ENCODE measurements at places on chromosomes 5 and 9.

DNA sequence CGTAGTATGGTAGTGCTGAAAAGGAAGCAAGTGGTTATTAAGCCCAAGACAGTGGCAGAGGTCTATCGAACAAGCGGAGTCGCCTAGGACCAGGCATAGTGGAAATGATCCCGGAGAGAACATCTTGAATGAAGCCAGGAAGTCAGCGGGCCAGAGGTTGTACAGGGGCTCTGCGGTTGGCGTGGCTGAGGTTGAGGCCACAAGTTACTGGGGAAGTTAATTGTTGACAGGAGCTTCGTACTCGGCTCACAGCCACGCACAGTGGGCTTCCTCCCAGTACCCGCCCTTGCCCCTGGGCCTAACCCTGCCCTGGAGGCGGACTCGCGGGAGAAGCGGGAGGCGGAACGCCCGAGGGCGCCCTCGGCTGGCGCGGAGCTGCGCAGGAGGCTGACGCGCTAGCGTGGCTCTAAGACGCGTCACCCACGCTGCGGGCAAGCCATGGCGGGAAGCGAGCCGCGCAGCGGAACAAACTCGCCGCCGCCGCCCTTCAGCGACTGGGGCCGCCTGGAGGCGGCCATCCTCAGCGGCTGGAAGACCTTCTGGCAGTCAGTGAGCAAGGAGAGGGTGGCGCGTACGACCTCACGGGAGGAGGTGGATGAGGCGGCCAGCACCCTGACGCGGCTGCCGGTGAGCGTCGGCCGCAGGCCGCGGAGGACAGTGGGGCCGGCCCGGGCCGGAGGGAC is at the start of gene FBXO4:
Gene FBXO4 (plus strand): TSS at position 410 of the 683 bp plus-strand sequence. CDS start 29 bp downstream, at position 439.
- DNase-seq: peak; percentile 74

DNA sequence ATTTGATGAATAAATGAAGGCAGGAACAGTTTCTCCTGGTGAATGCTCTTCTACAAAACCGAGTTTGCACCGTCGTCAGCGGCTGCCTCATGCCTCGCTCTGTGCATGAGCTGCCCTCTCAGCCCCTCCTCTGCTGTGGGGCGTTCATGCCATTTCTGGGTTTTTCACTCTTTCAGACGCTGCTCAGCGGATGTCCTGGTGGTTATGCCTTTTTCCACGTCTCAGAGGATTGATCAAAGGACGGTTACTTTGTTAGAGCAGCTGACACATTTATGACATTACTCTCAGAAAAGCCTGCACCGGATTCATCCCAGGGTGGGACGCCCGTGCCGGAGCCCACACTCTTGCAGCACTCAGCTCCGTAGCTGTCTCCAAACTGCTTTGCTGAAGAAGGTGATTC is 195.9 kb upstream of the PPP1R26 start:
- DNase-seq: no peak

DNA sequence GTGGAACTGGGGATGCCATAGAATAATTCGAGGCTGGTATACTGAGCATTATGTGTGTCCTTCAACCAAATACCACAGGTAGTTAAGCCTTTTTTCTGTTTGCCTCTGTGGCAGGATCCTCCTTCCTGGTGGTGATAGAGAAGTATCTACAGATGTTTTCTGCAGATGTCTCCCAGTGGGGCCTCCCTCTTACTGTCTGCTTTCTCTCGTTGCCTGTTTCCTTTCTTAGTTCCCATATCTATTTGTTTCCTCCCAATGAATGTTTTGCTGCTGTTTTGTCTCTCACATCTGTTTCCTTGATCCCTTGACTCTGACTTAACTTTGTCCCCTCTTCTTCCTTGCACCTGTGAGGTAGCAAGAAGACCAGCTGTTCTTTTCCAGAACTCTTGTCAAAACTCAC is 130.9 kb upstream of the NUDT12 start:
- no peak for DNase-seq

DNA sequence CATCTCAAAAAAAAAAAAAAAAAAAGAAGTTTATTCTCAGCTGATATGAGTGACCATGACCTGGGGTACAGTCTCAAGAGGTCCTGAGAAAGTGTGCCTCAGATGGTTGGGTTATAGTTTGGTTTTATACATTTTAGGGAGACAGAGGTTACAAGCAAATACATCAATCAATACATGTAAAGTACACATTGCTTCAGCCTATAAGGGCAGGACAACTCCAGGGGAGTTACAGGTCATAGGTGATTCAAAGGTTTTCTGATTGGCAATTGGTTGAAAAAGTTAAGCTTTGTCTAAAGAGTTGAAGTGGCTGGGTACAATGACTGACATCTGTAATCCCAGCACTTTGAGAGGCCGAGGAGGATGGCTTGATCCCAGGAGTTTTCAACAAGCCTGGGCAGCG is 2.3 kb upstream of the GMCL2 start:
- DNase-seq: no peak

DNA sequence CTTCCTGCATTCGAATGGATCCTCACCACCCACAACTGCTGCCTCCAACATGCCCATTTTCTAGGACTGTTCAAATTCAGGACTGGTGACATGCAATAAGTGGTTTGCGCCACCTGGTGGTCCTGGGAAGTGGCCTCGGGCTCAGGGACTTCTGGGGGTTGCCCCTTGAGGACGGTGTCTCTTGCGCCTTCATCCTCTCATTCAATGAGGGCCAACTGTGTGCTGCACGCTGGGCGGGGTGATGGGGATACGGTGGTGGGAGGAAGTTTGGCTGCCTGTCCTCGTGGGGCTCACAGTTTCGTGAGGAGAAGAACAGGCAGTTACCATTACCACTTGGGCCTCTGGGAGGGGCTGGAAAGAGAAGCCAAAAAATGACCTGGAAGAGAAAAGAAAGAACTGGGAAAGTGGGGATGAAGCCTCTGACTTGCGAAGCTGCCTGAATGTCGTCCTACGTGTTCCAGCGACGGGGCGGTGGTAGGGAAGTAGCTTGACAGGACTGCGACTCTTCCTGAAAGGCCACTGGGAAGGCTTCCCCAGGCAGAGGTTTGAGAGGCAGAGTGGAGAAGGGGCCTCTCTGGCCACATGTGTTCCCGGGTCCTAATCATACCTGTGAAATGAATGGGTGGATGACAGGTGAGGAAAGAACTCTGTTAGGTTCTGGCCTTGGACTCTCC is 49.0 kb downstream of the PSD2 start:
- peak; percentile 83 for DNase-seq

- DNase-seq: no peak
These were observed 43.2 kb downstream of the SMIM15 start for GRCh38 chr5:61119066-61119465.

GRCh38 chr9:20243841-20244240 is 378.5 kb downstream of the MLLT3 start:
- no peak for DNase-seq

DNA sequence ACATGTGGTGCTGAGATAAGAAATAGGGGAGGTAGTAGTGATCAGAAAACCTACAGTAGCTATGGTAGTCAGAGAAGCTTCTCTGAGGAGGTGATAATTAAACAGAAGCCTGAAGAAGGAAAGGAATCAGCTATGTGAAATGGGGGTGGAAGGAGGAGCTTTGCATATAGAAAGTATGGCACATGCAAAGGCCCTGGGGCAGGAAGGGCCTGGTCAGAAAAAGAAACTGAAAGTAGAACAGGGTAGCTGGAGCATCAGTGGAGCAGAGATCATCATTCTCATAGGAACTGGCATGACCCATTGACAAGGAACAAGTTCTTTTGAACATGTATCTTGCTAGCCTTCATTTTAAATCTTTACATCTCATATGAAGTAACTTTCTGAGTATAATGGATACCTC is 80.7 kb upstream of the ADRA1B start:
- DNase-seq: no peak

GRCh38 chr9:13364271-13365000 is 84.9 kb upstream of the MPDZ start:
- no peak for DNase-seq

DNA sequence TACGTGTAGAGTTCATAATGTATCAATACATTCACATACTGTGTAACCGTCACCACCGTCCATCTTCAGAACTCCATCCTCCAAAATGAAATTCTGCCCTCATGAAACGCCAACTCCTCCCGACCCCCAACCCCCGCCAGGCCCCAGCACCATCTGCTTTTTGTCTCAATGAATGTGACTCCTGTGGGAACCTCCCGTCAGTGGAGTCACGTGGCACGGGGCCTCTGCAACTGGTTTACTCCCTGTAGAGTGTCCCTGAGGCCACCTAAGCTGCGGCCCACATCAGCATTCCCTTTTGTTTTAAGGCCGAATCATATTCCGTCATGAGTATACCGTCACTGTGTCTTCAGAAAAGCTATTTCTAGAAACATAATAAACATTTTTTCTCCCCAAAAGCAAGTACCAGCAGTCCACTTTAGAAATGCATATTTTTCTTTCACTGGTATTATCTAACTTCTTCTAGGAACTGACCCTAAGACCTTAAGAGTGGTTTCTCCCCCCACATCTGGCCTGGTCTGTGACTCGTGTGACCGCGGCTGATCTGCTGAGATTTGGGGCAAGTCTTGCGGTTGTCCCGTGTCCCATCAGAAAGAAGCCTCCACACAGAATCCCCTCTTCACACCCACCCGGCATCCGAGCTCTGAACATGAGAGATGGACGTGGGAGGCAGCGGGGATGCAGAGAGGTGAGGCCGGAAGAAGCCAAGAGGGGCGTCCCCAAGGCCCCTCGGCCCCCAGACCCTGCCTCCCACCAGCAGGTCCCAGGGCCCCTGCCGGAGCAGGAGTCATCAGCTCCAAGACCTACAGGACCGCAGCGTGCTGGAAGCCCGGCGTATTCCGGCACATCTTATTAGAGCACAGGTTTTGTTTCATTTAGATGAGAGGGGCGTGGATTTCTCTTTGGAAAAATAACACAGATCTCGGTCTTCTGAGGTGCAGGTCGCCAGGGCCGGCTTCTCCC is 38.3 kb downstream of the SLC6A3 start:
- no peak for DNase-seq

DNA sequence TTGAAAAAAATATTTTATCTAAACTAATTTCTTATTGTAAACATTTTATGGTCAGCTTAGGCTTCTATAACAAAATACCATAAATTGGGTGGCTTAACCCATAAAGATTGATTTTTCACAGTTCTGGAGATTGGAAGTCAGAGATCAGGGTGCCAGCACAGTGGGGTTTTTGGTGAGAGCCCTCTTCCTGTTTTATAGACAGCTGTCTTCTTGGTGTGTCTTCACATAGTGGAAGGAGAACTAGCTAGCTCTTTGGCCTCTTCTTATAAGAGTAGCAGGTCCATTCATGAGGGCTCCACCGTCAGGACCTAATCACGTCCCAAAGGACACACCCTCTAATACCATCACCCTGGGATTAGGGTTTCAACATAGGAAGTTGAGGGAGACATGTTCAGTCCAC is 26.6 kb downstream of the OTULINL start:
- DNase-seq: no peak

- DNase-seq: no peak
These were observed 195.5 kb downstream of the MEF2C start for GRCh38 chr5:88687373-88687911.

- DNase-seq: no peak
These were observed 5.8 kb downstream of the TRAF1 start for GRCh38 chr9:120920806-120921178.

- no peak for DNase-seq
These were observed 10.4 kb upstream of the APTX start for GRCh38 chr9:33011831-33012230.

DNA sequence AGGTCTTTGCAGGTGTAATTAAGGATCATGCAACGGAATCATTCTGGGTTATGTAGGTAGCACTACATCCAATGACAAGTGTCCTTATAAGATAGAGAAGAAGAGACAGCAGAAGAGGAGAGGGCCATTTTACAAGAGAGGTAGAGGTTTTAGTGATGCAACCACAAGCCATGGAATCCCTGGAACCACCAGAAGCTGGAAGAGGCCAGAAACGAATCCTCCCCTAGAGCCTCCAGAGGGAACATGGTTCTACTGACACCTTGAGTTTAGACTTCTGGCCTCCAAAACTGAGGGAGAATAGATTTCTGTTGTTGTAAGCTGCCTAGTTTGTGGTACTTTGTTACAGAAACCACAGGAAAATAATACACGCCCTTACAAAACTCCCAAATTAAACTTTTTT is 3.5 kb downstream of the FYB1 start:
- no peak for DNase-seq

DNA sequence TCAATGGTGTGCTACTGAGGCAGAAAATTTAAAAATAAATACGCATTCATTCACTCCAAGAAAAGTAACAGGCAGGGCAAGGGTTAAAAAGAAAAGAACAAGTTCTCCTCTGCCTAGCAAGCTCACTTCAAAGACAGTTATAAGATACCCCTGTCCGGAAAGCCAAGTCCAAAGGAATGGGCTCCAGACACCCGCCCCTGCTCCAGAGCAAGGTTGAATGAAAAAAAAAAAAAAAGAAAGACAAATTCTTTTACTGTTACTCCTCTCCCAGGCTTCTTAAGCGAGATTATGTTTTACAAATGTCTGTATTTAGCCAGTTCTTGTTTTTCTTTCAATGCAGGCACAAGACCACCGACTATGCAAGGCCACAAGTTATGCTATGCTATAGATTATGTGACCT is 9.1 kb upstream of the ANXA2R start:
- DNase-seq: no peak

- DNase-seq: no peak
These were observed 182.3 kb downstream of the C9orf152 start for GRCh38 chr9:110025551-110026170.

DNA sequence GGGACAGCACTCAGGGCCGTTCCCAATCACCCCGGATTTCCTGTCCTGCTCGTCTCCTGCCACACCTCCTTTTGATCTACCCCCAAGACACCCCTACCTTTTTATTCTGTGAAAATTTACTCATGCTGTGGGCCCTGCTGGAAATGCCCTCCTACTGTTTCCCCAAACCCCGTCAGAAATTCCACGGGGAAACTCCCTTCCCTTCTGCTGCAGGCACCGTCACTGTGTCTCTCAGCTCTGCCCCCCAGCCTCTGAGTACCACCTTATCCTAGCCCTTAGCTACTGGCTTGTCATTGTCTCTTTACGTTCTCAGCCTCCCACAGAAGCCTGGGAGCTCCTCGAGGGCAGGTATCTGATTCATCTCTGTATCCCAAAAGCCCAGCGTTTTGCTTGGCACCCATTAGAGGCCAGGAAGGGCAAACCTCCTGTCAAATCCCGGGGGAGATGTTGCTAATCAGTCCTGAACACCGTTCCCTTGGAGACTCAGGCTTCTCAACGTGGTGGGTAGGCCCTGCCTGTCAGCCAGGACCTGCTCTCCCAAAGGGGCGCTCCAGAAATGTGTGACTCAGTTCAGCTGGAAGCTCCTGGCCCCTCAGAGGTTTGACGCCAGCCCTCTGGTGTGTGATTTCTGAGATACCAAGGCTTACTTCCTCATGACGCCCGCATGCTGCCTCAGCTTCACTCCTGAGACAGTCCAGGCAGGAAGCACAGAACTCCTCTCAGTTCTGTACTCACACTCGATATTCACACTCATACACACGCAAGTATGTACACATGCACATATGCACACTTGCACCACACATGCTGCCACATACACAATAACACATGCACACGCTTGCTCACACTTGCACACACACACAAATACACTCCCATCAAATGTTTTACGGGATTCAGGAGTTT is 50.7 kb upstream of the GRHPR start:
- no peak for DNase-seq
